ENCODE measurements at places on chromosomes 7 and 10.

- DNase-seq = no peak
Measured at GRCh38 chr7:121294448-121294992, 34.3 kb upstream of the WNT16 start.

DNA sequence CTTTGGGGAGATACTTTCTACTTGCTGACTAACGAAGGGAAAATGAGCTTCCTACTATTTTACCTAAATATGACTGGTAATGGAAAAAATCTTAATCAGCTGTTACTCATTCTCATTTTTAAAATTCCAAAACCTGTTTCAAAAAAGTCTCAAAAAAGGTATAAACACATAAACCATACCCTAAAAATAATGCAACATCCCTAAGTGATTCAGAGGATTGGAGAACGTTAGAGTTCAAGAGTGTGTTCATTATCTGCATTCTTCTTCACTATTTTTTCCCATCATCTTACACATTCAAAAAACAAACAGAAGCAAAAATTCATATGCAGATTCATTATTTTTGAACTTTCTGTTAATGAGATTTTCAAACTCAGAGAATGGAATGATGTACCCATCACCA, 150.4 kb upstream of the GNAI1 start:
- no peak for DNase-seq

DNA sequence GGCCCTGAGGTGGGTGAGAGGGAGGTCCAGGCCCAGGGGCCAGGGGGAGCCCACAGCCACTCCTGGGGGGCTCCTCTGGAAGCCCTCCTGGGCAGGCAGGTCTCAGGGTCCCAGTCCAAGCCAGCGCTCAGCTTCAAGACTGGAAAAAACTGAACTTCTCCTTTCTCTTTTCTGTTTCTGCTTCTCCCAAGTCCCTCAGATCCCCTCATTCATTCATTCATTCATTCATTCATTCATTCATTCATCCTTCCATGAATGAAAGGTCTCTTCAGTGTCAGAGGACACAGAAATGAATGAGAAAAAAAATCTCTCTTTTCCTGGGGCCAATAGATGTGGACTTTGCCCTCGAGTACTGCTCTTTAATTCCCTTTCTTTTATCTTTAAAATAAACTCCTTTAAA, 34.6 kb upstream of the PSMG3 start:
- no peak for DNase-seq

- DNase-seq = no peak
Measured at GRCh38 chr7:33412331-33412730, 283.0 kb downstream of the BBS9 start.

DNA sequence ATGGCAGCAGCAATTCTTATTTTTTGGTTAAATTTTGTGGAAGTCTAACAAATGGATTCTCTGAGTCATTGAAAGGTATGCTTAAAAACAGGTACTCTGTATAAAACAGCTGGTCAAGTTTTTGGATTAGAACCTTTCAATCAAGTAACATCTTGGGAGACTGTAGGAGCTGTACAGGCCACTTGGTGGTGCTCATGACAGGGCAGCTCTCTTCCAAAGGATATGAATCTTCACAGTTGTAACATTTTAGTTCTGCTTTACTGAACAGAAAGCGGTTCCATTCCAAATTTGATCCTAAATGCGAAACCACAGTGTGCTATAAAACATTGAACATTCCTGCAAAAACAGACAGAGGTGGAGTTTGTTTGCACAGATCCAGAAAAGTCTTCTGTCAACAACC, 44.5 kb upstream of the AGR3 start:
- no peak for DNase-seq

GRCh38 chr10:73889014-73889413, 14.7 kb upstream of the CAMK2G start:
- DNase-seq = peak; percentile 76

DNA sequence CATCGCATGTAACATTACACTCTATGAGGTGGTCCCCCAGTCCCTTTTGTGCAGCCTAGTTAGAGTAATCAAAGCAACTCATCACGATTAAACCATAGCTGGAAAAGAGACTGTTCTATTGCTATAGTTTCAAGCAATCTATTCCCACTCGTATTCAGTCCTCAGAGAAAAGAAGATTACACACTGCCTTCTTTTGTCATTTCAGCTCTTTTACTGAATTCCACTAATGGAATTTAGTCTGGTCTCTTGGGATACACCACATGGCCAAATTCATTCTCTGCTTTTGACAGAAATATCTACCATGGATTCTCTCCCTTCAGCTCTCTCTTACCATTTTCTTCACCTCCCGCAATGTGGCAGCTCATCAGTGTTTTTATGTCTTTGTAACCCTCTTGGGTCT, 108.9 kb upstream of the HDAC9 start:
- DNase-seq = no peak

- no peak for DNase-seq
Measured at GRCh38 chr7:136693166-136694119, 175.0 kb upstream of the CHRM2 start.

GRCh38 chr7:82105463-82105862, 335.6 kb upstream of the HGF start:
- DNase-seq = no peak

DNA sequence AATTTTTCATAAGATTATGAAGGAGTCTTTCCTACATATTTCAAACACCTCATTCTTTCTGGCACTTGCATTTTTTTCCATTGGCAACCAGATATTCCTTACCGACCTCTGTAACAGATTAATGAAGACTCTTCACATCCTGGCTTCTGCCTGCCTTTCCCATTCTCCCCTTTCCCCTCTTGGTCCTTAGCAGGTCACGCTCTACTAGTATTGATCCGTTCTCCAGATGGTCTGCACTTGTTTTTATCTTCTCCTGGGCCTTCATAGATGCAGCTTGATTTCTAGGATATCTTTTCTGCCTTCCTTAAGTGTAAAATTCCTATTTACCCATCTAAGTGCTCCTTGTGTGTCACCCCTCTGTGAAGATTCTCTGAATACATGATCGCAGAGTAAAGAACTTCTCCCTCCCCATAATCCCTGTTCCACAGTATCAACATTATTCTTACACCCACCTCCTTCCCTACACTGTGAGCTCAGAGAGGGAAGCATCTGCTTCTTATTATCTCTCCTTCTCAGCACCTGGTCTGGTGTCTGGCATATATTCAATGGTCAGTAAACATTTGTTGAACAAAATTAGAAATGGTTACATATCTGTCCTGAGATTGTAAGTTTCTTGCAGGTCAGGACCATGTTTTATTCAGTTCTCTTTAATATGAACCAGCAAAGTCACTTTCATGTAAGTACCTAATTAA, 654.2 kb downstream of the REEP3 start:
- no peak for DNase-seq
